ENCODE measurements at places on chromosomes 12 and 14.

DNA sequence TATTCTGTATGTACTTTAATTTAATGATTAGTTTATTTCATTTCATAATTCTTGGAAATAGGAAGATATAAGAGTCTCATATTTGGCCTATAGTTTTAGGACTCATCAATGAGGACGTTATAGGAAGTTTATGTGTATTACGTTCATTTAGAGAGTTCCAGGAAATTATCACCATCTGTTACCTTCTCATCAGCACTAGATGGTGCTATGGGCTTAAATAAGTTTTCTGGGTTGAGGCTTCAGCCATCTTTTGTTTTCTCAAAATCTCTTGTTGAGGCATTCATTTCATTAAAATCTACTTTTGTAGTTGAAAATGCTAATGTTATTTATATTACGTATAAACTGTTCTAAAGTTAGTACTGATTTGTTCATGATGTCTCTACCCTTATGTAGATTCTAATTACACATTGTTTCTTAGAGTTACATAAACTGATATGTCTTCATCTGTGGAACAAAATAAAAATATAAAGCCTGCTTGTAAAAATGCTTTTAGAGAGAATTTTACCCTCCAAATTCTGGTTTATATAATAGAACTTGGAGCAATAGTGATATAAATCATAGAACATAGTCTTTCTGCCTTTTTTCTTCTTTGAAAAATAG is 89.2 kb downstream of the CFAP54 start:
- DNase-seq = no peak

- no peak for DNase-seq
Observed at GRCh38 chr12:45458854-45459807, 243.2 kb downstream of the ANO6 start.

DNA sequence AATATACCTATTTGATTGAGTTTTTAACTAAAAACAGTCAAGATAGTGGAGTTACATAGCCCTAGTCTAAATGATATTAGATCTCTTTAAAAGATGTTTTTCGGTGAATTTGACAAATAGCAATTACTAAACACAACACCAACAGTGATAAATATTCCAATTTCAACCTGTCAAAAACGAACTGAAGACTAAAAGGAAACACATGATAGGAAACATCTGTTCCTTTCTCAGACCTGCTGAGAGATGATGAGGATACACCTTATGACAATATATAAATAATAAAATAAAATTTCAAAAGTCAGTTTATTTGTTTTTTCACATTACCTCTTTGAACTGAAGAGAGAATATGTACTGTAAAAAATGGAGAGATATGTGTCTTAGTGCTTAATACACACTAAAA is 232.7 kb downstream of the RASSF9 start:
- no peak for DNase-seq

DNA sequence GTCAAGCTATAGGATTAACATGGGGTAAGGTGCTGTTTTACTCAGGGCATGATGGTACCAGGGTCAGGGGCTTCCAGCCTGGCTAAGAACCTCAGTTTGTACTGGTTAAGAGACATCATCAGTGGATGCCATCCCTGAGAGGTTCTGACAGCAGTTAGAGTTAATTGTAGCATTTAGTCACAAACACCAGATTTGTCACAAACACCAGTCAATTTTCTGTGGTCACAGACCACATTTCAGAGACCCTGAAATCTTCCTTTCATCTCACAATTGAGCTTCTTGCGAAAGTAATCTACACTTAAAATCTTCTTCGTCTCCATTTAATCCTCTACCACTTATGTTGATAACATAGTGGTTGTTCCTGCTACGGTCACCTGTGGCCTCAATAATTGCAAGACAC is 143.0 kb upstream of the EGLN3 start:
- no peak for DNase-seq

- no peak for DNase-seq
Observed at GRCh38 chr12:21541773-21542172, 15.7 kb downstream of the SPX start.

- DNase-seq = no peak
Observed at GRCh38 chr12:67241482-67241881, 27.7 kb upstream of the CAND1 start.

DNA sequence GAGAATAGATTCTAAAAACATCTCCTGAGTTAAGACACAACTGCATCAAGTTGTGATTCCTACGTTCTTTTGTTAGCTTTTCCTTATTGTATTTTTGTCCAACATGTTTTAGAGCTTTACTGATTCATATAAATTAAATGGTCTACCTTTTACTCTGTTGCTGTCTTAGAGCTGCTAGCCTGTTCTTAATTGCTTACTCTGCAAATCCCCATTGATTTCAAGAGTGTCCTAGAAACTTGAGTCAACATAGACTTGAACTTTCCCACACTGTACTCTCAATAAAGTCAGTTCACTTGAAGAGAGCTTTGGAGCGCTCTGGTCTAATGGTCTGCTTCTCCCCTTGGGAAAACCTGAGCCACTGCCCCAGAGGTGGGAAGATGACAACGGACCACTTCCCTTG is 343.9 kb downstream of the CCER1 start:
- DNase-seq = no peak

DNA sequence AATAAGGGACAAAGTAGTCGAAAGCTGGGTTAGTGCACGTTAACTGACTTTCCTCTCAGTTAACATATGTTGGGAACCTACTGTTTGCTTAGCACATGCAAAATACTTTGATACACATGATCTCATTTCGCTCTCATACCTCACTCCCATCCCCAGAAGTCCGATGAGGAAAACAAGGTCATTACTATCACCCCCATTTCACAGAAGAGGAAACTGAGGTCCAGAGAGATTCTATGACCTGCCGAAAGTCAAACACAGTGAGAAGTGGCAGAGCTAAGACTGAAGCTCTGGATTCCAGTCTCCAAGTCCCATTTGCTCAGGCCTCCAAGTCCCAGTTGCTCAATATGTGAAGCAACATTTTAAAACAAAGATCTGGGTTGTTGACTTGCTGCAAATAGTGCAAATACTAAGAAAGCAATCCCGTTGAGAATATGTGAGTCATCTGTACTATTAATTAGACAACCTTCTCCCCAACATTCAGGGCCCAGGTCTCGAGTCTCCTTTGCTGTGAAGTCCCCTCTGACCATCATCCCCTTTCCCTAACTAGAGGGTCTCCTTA is 170.6 kb upstream of the PWP1 start:
- no peak for DNase-seq

- peak; percentile 70 for DNase-seq
Observed at GRCh38 chr12:5200278-5201087, 156.8 kb downstream of the KCNA5 start.

GRCh38 chr14:77009014-77009413 is 19.5 kb downstream of the IRF2BPL start:
- DNase-seq = no peak

DNA sequence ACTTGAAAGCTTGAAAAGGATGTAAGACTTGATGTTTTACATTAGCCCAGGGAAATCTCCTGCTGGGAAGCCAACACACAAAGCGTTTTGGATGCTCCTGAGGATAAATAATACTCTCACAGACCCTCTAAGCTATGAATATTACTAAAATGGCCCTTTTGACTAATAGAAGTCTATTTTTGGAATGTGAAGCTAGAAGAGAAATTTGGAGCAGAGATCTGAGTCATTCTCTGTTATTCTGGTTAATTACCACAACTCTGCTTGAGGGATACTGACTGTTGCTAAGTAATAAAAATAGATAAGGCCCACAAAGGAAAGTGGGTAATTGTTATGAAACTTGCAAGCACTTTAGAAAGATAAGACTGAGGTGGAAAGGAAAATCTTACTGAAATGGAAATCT is 346.2 kb upstream of the STXBP6 start:
- no peak for DNase-seq

DNA sequence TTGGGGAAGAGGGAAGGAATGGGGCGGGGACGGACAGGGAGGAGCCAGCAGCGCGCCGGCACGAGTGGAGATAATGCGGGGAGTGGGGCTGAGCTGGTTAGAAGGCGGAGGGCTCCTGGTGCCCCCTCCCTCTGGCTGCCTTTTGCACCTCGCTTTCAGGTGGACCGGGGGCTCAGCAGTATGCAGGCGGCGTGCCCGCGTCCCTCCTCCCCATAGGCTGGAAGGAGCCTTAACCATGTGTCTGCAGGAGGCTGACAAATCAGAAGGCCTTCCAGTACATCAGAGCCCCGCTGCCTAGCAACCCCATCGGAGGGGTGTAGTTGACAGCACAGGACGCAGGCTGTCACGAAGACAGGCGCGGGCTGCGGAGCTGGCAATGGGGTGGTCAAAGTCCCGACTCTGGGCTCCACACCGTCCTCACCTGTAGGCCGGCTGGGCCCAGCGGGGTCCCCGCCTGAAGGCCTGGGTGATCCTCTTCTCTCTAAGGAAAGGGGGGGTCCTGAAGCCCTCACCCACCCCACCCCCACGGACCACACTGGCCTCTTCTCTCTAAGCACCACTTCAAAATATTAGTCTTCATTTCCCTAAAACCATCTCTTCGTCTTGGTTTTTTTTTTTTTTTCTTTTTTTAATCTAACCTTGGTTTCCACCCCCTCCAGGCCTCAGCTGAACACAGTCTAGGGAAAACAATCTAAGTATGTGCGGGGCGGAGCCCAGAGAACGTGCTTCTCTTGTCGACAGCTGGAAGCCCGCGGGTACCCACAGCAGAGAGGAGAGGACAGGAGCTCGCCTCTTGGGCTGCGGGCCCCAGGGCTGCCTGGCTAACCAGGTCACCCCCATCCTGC is 44.5 kb downstream of the KDM2B start:
- peak; percentile 91 for DNase-seq

GRCh38 chr12:3944620-3945019 is 71.4 kb upstream of the PARP11 start:
- no peak for DNase-seq

- DNase-seq = peak; percentile 37
Observed at GRCh38 chr12:65911321-65911720, 87.0 kb downstream of the HMGA2 start.

DNA sequence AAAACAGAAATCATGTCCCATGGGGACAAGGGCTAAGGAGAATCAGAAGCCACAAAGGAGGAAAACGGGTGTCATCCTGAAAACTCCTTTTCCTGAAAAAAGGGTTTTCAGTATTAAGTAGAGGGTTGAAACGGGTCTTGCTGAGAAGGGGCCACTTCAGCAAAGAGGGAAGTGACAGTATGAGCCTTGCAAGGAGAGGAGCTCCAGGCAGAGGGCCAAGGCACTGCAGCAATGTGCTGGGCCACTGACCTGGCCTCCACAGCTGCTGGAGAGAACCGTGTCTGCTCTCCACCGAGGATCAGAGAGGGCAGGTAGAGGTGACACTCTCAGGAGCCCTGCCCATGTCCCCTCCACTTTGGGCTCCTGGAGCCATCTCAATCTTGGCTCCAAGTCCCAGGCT is 103.3 kb downstream of the NCOR2 start:
- no peak for DNase-seq

GRCh38 chr12:66127650-66128049 is 2.9 kb downstream of the LLPH start:
- no peak for DNase-seq
